ENCODE measurements at places on chromosomes 1 and 21. TPM values are rescaled to one million over a fixed set of nuclear protein-coding genes. Genes with fewer than 3 reads are reported as not detected.

GRCh38 chr1:99110140-99111041, 105.7 kb upstream of the PLPPR5 start:
- DNase-seq = no peak

Gene NDUFV3
- total RNA-seq = 39.6 TPM

DNA sequence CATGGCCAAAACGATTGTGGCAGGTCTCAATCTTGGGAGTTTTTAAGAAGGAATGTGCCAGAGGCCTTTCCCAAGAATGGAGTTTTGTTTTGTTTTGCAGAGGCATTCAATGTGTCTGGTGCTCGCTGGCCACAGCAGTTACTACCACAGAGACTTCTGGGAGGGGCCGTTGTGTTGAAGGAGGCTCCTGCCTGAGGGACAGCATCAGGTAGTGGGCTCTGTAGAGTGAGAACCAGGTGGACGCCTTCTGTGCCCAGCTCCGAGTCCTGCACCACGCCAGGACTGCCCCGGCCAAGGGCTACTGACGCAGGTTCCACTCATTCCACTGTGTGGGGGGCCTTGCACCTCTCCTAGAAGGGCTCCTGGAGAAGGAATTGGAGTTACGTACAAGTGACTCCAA, 44.9 kb upstream of the RBM15 start:
- DNase-seq = no peak

DNA sequence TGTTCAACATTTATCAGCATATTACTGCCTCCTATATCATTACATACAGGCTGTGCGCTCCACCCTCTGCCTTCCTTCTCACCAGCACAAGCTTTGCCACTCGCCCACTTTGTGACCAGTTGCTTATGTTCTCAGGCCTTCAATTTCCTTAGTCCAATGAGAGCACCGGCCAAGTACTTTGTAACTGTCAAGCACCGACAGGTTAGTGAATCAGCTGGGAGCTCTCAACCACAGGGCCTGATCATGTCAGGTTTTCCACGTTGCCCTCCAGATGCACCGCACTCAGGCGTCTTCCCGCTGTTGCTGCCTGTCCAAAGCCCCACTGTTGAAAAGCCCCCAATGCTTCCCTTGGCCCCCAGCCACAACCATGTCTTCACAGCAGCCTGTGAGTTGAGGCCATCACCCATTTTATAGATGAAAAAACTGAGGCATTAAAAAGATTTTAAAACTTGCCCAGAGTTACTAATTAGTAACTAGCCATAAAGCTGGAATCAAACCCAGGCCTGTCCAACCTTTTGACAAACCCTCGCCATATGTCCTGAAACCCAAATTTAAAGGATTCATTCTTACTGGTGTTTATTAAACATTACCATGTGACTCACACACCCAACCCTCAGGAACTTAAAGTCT, 3.4 kb upstream of the KCNN3 start:
- DNase-seq = no peak

GRCh38 chr1:221315330-221315729, 426.6 kb downstream of the DUSP10 start:
- DNase-seq = no peak

DNA sequence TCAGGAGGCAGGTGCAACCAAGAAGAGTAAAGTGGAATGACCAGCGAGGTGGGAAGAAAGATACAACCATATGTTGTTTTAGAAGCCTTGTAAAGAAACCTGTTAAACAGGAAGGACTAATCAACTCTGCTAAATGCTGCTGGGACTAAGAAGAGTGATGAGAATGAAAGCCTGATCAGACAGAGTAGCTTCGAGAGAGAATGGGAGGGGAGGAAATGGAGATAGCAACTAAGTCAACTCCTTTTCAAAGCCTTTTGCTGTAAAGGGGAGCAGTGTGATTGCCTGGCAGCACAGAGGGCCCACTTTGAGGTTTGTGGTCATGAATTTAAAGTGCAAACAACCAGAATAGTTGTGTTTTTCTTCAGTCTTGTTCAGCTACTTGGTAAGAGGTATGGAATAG, 31.4 kb downstream of the SLC30A7 start:
- peak; percentile 49 for DNase-seq

DNA sequence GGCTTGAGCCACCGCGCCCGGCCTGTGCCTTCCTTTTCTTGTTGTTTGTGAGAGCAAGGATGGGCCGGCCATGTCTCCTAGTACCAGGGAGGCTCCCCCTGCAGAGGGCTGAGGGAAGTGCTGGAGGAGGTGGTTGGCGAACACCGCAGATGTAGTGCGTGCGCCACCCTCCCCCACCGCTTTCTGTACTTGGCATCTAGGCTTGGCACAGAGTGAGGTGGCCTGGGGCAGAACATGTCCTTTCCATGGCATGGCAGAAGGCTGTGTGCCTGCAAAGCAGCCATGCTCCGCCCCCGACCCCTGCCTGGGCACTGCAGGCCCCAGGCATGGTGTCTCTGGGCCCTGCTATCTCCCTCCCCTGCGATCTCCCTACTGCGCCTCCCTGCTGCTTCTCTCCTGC, 30.7 kb downstream of the ALPL start:
- no peak for DNase-seq

DNA sequence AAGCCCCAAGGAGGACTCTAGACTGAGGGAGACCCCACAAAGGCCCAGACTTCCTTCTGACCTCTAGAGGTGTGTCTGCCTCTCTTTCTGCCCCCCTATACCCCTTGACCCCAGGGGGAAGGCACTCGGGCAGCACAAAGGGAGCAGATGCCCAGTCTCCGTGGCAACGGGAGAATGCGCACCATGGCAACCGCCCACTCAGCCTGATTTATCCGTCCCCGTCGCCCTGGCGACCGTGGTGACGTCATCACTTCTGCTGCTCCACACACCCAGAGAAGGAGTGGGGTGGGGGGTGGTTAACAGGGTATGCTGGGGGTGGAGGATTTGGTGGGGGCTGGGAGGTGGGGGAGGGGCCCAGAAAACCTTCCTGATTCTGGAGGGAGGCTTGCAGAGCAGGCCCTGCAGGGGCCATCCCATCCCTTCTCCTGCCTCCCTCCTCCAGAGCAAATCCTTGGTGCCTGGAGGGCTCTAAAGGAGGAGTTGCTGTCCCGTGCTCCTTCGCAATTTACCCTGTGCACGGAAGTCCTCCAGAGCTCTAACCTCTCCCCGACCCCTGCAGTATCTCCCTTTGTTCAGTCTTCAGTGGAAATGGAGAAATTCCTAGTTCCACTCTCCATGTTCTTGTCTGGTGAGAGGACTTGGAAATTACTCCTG, 6.3 kb downstream of the CELF3 start:
- DNase-seq = no peak

GRCh38 chr1:226637147-226637935, 88.8 kb downstream of the STUM start:
- DNase-seq = no peak

DNA sequence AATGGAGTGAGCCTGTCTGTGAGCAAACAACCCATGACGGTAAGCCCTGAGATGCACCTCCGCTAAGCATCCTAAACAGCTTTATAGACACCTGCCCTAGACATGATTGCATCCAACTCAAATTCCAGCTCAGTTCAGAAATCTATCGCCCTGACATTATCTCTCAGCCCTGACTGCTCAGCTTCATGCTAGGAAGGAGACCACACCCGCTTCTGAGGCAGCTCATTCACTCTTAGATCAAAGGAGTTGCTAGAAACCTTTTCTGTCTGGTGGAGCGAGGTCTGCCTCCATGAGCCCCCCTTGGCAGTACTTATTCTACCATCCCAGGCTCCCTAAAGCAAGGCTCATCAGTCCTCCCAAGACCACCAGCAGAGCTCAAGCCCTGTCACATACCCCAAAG, 17.0 kb downstream of the IL10RB start:
- DNase-seq = no peak

- DNase-seq = no peak
Measured at GRCh38 chr1:18319099-18319498, 161.6 kb upstream of the KLHDC7A start.

DNA sequence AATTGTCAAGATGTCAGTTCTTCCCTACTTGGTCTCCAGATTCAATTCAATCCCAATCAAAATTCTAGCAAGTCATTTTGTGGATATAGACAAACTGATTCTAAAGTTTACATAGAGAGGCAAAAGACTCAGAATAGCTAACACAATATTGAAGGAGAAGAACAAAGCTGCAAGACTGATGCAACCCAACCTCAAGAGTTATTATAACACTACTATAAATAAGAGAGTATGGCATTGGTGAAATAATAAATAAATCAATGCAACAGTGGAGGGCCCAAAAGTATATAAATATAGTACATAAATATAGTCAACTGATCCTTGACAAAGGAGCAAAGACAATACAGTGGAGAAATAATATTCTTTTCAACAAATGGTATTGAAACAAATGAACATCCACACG, 49.7 kb downstream of the PRPF38A start:
- DNase-seq = no peak

DNA sequence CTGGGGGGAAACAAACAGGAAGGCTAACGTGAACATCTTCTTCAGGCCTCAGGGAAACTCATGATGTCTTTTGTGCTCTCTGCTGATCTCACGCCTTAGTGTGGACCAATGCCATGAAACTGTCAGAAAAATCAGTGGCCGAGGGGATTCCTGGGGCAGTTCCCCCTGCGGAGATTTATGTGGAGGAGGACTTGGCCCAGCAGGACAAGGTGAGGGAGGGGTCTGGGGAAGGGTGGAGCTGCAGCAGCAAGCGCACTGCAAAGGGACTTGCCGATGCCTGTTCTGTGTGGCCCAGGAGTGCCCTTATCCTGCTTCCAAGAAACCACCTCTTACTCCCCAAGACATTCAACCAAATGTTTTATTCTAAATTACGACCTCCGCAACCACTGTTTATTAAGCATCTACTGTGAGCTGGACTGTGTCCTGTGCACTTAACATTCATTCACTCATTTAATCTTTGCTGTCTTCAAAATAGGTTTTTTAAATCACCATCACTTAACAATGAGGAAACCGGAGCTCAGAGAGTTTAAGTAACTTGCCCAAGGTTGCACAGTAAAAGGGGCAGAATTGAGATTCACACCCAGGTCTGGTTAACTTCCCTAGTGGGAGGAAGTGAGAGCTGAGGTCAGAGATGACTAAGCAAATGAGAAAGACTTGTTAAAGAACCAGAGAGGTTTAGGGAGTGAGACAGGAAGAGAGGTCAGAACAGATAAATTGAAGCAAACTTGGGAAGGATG, 49.7 kb downstream of the FHAD1 start:
- no peak for DNase-seq

DNA sequence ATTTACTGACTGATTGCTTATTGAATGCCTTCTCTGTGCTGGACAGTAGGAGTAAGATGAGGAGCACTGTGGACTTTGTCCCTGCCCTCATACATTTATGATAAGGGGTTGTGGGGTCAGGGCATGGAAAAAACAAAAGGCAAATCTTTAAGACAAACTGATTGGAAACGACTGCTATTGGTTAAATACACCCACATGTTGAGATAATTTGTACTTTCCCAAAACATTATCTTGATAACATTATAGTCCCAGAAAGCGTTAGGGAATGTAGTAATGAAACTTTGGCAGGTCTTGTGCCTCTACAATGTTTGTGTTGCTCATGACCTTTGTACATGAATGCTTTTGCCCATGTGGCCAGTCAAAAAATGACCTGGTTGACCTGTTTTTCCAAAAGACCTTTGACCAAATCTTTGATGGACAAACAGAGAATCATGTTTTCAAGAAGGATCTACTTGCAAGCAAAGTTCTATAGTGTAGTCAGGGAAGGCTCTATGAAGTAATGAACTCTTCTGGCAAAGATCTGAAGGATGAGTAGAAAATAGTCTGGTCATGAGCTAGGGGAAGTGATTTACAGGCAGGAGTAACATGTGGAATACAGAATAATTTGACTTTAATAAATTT, 50.9 kb downstream of the LEPR start:
- no peak for DNase-seq

- DNase-seq = peak; percentile 6
Measured at GRCh38 chr1:2783435-2784397, 17.8 kb downstream of the TTC34 start.

Gene ALX3
- not detected for total RNA-seq

Gene MTARC1
- not detected for total RNA-seq

Gene CIART
- total RNA-seq = 4.2 TPM

Measured in activated T-helper 2 cell treated with anti-CD3 and anti-CD28 coated beads, Interferon-gamma antibody, Interleukin-2, Interleukin-4, amounts not matched to agents 10 μg/mL and 5 μg/mL and 100 μg/mL, durations not matched to agents 14 hours and 24 hours and 36 hours (primary cell).